Dermis microvascular lymphatic vessel endothelial cell (primary cell): ENCODE measurements at places on chromosomes 11 and 22. TPM values are rescaled to one million over a fixed set of nuclear protein-coding genes. Genes with fewer than 3 reads are reported as not detected.

SPDYC gene
- total RNA-seq = not detected in 2 replicates

MDK gene
- total RNA-seq = 34.8 and 58.0 TPM in 2 replicates

MS4A6E gene
- total RNA-seq = not detected in 2 replicates

TMEM121B gene
- 0.13 and 0.25 TPM in 2 replicates for total RNA-seq

ARHGAP42 gene
- total RNA-seq = 4.9 and 7.5 TPM in 2 replicates

LINC01488 gene
- under 0.01 TPM in 1 of 2 replicates, not detected in the other for total RNA-seq

CXCR5 gene
- not detected in 2 replicates for total RNA-seq

KRTAP5-9 gene
- total RNA-seq = not detected in 2 replicates
